ENCODE measurements at places on chromosomes 6 and 20.

- DNase-seq, result peak; percentile 19
Measured at GRCh38 chr6:13710552-13711323, 897 bp downstream of the RANBP9 start.

GRCh38 chr6:20028143-20028542 lies 184.1 kb downstream of the MBOAT1 start:
- DNase-seq, result no peak

DNA sequence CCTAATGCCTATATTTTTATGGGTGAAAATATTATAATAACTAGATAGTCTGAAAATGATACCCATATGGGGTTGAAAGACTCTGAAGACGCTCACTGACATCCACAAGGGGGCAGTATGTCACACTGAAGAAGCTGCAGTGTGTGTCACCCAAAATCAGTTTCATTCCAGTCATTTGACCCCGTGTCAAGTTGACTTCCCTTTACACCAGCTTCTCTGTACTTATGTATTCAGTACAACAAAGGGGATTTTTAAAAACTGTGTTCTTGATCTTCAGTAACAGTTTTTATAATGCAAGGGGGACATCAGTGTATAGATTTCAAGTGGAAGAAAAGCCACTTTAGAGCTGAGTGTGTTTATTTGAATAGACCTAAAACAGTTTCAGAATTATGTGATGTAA lies 19.3 kb downstream of the FAXC start:
- peak; percentile 51 for DNase-seq

- no peak for DNase-seq
Measured at GRCh38 chr6:141158740-141159139, 974.0 kb upstream of the GJE1 start.

DNA sequence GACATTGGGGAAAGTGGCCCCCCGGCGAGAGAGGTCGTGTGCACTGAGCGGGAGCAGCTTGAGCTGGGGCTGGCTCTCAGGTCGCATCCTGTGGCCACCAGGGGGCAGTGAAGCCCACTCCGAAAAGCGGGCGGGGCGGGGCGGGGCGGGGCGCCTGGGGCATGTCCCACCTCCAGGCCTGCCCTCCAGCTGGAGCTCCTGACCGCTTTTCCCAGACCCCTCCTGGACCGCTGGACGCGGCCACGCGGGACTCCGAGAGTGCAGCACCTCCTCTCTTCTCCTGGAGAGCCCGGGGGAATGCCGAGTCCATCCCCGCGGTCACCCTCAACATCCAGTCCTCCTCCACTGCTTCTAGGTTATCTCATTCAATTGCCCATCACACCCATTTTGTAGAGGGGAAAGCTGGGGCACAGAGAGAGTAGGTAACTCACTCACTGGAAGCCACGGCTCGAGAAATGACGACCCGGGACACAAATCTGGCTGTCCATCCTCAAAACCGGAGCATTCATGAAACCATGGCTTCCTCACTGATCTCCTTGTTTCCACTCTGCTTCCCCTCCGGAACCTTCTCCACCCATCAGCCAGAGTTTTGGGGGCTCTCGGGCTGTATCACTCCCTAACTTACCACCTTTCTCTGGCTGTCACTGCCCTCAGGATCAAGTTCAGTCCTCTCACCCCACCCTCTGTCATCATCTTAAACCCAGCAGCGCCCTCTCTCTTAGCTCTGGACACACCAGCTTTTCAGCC lies 24.1 kb downstream of the COX4I2 start:
- DNase-seq, result peak; percentile 75

Measured in prostate gland (tissue), 2 donors.